Right hindlimb (tissue), 1 donor: ENCODE measurements at places on chromosomes 4 and X.
A peak's percentile ranks its signal among the peaks of the same experiment; 100 is the strongest.

DNA sequence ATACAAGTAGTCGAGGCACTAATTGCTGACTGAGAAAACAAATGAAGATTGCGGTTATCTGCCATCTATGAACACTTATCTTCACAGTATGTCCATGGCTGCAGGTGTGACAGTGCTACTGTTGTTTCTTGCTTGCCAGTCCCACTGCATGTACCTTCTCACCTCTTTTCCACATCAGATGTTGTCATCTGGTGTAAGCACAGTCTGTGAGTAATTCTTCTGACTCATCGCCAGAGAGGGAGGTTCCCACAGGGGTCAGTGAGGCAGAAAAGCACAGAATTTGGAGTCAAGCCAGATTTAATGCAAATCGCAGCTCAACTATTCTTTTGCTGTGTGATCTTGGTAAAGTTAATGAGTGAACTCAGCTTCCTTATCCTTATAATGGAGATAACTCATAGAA lies 144.4 kb downstream of the GLRA2 start:
- DNase-seq: peak; percentile 28

DNA sequence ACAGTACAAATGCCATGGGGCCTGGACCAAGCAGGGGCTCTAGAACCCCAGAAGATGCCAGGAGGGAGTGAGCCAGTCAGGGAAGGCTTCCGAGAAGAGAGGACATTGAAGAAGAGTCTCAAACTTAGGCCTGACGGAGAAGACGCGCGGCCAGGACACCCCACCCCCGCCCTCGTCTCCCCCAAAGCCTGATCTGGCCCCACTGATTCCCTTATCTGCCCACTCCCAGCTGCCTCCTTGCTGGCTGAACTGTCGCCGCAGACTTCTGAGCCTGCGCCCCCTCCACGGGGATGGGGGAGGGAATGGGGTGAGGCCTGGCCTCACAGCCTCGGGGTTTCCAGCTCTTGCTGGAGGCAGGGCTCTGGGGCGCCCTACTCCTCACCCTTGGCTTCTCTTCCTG lies 3.6 kb upstream of the GATA1 start:
- no peak for DNase-seq

DNA sequence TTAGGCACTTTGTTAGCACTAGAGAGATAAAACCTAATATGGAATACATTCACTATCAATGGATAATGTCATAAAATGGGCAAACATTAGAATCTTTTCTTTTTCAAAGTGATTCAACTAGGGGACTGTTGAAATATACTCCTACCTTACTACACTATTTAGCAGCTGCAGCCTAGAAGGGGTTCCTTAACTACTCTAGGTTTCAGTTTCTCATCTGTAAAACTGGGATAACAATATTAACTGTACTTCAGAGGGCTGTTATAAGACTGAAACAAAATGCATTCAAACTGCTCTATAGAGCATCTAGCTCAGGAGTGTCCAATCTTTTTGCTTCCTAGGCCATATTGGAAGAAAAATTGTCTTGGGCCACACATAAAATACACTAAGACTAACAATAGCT lies 147.4 kb downstream of the CDS1 start:
- no peak for DNase-seq

DNA sequence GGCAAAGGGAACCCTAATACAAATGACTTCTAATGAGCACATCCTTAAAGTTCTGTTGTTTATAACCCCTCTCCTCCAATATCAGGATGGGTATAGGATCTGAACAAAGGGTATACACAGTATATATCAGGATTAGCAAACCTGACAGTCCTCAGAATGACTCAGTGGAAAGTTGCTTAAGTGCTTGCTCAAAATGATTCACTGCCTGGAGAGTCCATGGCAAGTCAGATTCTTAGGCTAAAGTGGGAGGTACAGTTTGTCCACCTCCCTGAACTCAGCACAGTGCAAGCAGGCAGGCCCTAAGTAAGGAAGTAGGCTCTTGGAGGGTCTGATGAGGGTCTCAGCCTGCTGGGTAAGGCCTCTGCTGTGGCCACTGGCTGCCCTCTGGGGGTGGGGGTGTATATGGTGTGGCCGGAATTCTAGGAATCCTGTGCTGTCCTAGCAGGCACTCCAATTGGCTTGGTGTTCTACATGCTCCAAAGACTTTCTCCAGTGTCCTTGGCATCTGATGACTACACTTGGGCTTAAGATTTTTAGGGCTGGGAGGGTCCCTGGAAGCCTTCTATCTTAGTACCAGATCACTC lies 54.3 kb downstream of the CHRDL1 start:
- DNase-seq: no peak

GRCh38 chr4:97645071-97645821 lies 498.0 kb downstream of the STPG2 start:
- DNase-seq: no peak

GRCh38 chr4:53592686-53593501 lies 1.6 kb upstream of the LNX1 start:
- peak; percentile 71 for DNase-seq

DNA sequence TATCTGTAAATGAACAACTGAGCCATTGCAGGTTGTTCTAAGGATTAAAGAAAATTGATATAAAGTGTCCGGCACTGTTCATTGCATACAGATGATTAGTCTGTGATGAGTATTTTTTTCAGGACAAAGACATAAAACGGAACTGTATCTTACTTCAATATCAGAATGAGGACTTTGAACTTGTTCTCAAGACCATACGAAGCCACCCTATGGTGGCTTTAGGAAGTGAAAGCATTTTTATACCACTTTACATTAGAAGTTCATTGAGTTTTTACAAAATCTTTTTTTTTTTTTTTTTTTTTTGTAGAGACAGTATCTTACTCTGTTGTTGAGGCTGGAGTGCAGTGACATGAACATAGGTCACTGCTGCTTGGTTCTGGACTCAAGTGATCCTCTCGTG lies 45.2 kb upstream of the TRIM2 start:
- no peak for DNase-seq

GRCh38 chr4:145283909-145284308 lies 103.5 kb upstream of the OTUD4 start:
- no peak for DNase-seq

- no peak for DNase-seq
Observed at GRCh38 chr4:189771696-189772361, 168.8 kb upstream of the FRG1 start.

DNA sequence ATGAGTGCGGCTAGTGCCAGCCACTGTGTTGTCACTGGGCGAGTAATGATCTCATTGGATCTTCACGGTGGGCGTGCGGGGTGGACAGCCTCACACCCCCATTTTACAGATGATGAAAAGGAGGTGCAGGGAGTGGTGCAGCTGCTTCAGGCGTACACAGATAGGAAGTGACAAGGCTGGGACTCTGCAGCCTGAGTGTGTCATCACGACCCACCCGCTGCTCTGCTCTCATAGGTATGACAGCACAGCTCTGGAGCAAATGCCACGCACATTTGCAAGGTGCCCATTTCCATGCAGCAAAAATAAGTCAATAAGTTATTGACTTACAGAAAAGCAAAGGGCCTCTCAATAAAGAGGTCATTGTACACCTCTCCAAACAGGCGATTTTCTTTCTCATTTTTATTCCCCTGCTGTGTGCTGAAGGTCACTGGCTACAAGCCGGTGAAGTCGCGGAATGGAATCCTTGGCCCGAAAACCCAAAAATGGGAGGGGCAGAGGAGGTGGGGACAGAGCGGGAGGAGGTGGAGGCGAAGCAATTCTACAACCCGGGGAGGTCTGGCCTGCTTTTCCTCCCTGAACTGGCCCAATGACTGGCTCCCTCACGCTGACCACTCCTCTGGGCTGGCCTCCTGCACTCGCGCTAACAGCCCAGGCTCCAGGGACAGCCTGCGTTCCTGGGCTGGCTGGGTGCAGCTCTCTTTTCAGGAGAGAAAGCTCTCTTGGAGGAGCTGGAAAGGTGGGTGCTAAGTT lies at the start of gene SOD3:
SOD3 (plus strand) TSS at position 658 of the 750 bp plus-strand sequence. CDS start 3,949 bp downstream, outside the sequence.
- DNase-seq: peak; percentile 90

GRCh38 chr4:147629783-147630730 lies 12.9 kb downstream of the TMEM184C start:
- DNase-seq: no peak
